ENCODE measurements at places on chromosomes 1 and 21.

DNA sequence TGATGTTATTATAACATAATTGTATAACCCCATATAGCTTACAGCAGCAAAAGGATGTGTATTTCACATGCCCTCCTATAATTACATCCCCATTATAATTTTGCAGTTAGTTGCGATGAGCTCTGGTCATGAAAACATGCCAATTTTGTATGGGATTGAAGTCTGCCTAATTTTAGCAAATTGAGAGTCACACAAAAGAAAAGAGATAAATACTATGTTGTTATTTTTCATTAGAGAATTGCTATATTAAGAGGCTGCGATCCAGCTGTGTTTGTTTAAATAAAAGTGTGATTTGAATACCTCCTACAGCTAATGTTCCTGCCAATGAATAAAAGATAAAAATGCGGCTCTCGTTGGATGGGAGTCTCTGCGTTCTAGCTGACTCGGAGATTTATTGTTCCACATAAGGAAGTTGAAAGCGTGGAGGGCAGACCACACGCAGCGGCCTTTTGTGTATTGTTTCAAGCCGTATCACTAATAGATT lies 461.0 kb upstream of the NFIA start:
- no peak for DNase-seq

- DNase-seq = no peak
Measured at GRCh38 chr21:34519016-34519415, 7.0 kb upstream of the KCNE1 start.

DNA sequence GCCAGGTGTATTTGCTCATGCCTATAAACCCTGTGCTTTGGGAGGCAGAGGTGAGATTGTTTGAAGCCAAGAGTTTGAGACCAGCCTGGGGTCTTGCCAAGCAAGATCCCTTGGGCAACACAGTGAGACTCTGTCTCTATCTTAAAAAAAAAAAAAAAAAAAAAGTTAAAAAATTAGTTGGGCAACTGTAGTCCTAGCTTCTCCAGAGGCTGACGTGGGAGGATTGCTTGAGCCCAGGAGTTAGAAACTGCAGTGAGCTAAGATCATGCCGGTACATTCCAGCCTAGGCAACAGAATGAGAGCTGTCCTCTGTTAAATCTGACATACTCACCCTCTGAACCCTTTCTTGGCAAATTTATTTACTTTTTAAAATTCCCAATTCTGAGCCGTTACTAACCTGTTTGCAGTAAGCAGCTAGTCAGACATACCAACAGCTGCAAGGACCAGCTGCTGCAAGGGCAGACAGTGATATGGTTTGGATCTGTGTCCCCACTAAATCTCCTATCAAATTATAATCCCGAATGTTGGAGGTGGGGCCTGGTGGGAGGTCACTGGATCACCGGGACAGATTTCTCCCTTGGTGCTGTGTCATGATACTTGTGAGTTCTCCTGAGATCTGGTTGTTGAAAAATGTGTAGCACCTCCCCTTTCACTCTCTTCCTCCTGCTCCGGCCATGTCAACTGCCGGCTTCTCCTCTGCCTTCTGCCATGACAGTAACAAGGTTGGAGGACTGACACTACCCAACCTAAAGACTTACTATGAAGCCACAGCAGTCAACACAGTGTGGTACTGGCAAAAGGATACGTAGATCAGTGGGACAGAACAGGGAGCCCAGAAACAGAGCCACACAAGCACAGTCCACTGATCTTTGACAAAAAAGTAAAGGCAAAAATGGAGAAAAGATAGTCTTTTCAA lies 10.6 kb downstream of the PARP1 start:
- no peak for DNase-seq

DNA sequence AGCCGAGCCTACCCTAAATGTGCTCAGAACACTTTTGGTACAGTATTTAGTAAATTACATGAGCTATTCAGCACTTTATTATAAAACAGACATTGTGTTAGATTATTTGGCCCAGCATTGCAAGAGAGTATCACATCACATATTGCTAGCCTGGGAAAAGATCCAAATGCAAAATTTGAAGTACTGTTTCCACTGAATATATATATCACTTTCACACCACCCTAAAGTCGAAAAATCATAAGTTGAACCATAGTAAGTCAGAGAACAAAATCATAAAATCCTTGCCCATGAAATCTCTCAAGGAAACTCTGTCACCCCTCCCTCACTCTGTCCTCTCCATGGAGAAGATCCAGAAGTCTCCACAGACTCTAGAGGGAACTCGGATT lies 33.1 kb downstream of the RGS8 start:
- DNase-seq = peak; percentile 39

GRCh38 chr1:214678386-214678785 lies 75.4 kb downstream of the CENPF start:
- DNase-seq = no peak

DNA sequence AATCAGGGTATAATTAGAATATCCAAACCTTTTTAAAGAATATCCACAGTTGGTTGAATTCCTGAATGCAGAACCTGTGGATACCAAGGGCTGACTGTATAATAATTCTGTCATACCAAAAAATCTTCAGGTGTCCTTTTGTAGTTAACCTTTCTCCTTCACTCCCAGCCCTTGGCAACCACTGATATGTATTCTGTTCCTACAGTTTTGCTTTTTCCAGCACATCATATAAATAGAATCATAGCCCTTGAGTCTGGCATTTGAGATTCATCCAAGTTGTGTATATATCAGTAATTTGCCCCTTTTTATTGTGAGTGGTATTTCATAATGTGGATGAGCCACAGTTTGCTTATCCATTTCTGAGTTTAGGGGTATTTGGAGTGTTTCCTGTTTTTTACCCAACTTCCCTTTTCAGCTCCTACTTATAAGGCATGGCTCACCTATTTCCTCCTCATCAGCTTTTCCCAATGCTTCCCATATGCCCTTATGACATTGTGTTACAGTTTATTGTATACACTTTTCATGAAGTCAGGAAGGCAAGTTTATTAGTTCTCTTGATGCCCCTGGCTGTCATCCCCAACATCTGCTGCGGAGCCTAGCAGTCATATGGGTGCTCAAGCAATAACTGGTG lies 35.0 kb upstream of the AGO1 start:
- DNase-seq = no peak

GRCh38 chr1:228958741-228959140 lies 223.5 kb downstream of the RHOU start:
- no peak for DNase-seq

GRCh38 chr21:35113064-35113463 lies 64.0 kb upstream of the RUNX1 start:
- DNase-seq = no peak

DNA sequence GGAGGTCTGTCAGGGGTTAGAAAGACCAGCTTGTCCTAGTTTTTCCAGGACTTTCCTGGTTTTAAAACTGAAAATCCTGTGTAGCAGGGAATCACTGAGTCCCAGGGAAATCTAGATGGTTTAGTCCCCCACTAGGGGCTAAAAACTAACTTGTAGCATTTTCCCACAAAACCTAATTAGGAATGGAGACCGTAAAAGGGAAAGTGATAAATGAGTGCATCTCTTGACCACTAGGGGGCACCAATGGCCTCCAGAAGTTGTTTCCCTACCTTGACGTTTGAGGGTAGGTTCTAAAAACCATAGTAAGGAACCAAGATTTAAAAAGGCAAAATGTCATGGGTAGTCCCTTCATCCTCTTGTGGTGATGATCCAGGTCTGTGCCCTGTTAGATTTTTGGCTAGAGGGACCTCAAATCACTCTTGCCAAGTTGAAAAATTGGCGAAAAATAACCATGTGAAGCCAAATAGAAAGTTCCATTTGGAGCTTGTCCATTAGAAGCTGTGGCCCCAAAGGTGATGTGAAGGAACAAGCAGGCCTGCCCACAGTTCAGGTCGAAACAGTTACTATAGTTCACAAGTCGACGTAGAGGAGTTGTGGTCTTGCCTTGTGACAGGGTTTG lies 24.5 kb downstream of the CLIC6 start:
- DNase-seq = peak; percentile 29

DNA sequence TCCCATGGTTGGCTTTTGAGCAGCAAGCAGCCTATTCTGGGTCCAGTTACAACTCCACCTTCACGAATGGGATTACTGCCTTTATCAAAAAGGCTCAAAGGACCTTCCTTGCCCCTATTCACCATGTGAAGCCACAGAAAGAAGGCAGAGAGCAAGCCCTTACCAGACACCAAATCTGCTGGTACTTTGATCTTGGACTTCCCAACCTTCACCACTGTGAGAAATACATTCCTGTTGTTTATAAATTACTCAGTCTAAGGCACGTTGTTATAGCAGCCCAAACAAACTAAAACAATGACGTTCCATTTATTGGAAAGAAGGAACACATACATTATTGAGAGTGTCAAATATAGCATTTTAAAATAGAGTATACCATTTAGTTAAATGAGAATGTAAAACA lies 1557.9 kb downstream of the PLA2G4A start:
- DNase-seq = no peak

DNA sequence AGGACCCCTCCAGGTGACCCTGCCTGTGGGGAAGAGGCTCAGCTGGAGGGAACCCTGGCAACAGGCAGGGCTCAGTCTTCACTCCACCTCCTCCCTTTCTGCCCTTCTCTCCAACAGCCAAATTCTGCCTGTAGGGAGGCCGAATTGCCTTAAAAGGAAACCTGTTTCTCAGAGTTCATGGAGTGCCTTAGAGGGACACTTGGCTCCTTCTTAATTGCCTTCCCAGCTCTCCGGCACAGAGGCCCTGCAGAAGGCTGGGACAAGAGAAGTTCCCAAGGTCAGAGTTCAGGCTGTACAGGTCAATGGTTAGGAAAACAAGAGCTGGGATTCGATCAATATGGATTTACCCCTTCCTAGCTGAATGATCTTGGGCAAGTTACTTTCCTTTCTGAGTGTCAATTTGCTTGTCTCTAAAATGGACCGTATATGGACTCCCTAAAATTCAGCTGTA lies 6.2 kb downstream of the CSRP1 start:
- no peak for DNase-seq

DNA sequence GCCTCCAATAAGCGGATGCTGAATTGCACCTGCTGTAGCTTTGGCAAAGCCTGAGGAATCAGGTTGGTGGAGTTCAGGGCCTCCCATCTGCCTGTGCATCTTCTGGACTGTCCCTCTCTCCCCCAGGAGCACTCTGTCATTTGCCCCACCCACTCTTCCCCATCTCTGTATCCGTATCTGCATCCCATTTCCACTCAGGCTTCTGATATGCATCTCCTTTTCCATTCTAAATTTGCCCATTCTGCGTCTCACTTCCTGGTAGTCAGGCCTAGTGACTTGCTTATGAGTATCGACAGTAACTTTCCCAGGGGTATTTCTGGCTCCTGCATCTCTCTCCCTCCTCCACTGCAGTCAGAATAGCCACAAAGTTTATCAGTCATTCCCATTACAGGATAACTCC lies 15.6 kb downstream of the MR1 start:
- DNase-seq = no peak

- no peak for DNase-seq
Measured at GRCh38 chr1:154206196-154206595, at the start of gene CFAP141. TSS of gene CFAP141 (minus strand) at chr1:154206333. CDS start at chr1:154206307, 26 bp downstream.

DNA sequence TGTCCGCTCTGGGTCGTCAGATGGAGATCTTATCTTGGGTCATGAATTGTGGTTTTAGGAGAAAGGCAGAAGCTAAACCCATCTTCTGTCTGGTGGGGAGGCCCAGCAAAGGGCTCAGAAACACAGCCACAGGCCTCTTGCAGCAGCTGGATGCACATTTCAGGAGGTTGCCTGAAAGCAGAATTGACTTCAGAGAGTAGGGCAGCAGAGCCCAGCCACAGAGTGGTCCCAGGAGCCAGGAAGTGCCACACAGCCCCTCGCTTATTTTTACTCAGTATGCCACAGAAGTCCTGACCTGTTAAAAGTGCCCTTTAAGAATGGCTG lies 8.3 kb upstream of the RIPK4 start:
- no peak for DNase-seq

GRCh38 chr21:37513383-37513782 lies 146.8 kb downstream of the DYRK1A start:
- no peak for DNase-seq
